ENCODE measurements at places on chromosomes 4 and X.

GRCh38 chr4:118872181-118872580, 16.5 kb upstream of the SYNPO2 start:
- DNase-seq = no peak

GRCh38 chr4:174869339-174869738, 40.3 kb upstream of the GLRA3 start:
- no peak for DNase-seq

DNA sequence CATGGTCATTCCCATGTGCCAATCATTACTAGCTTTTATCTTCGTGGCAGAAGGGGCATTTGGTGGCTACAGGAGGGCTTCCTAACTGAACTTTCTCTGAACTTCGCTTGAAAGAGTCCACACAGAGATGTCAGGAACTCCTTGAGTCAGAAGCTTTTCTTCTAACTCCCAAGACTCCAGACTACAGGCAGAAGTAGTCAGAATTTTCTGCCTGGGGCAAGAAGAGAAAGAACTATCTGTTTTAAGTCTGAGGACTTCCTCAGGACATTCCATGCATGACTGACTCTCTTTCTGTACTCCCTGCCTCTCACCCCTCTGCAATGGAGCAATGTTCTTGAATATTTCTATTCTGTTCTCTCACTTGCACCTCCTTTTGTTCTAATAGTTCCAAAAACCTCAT, 170.5 kb upstream of the TBC1D9 start:
- no peak for DNase-seq

DNA sequence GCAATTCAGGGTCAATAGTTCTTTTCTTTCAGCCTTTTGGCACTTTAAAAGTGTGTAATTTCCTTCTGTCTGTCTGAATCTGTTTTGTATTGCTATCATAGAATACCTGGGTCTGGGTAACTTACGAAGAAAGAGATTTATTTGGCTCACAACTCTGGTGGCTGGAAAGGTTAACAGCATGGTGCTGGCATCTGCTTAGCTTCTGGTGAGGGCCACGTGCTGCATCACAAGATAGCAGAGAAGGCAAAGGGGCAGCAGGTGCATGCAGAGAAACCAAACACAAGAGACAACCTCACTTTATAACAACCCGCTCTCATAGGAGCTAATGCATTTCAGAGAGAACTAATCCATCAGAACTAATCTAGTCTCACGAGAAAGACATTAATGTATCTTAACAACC, 18.8 kb downstream of the RGN start:
- DNase-seq = no peak

GRCh38 chrX:145552643-145553042, 265.0 kb upstream of the SLITRK2 start:
- DNase-seq = no peak

DNA sequence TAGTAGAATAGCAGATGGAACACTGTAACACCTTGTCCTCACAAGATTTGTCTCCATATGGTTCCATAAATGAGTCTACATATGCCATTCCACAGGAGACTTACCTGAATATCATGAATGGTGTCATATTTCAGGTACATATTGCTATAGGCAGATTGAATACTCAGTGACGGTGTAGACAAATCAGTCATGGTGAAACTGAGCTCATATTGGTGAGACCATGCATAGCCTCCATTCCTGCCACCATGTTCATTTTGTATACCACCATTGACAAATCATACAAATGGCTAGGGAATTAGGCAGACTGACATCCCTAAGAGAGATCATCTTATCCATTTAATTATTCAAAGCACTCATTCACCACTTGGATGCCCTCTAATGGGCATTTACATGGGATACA, 38.0 kb upstream of the SPP1 start:
- no peak for DNase-seq

GRCh38 chrX:44843318-44843702, 511 bp upstream of the DUSP21 start:
- no peak for DNase-seq

DNA sequence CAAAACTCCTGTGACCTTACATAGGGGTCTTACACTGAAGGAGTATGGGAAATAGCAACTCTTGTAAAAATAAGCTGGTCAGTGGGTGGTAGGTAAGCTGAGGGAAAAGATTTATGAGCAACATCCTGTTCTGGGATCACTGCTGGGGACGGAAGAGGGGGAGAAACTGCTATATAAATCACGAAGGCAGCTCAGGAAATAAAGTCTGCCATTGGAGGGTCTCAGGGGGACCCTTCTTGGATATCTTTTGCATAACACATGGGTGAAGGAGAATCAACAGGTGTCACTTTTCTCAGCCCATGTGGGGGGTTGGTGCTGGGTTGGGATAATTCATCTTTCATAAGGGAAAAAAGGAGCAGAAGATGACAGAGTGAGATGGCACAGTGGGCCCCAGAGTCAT, 33.7 kb downstream of the AFF1 start:
- DNase-seq = no peak

DNA sequence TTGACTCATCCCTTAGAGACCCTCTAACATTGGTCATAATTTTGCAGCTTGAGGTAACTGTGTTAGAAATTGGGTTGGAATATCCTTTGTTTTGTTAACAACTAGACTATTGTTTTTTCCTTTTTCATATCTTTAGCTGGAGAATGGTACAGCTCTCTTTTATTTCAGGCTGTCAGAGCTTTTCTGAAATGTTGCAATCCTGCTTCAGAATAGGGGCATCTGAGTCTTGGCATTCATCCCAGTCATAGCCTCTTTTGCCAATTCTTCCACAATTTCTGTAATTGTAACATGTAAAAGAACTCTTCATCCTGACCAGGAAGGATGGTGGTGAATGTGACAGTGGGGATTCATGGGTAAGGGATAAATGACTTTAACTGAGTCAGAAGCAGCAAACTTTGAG, 128.7 kb downstream of the FHIP1A start:
- DNase-seq = no peak

Data from activated gamma-delta T cell treated with anti-CD3 and anti-CD28 coated beads, Interleukin-2, amount 50 U/mL, for 16 hours (primary cell).